ENCODE measurements at places on chromosomes 6 and 20.

DNA sequence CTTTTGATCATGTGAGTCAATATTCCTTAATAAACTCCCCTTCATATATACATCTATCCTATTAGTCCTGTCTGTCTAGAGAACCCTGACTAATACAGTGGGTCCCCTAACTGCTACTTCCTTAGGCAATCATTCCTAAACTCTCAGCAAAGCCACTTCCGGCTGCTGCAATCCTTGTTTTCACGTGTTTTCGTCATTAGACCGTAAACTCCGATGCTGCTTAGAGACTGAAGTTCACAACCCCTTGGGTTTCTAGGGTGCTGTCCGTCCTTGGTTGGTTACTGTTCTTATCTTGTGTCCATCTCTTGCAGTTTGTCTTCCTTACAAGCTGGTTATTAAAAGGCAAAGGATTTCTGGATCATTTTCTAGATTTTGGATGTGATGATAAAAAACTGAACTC is 106.4 kb downstream of the GMPR start:
- no peak for DNase-seq

DNA sequence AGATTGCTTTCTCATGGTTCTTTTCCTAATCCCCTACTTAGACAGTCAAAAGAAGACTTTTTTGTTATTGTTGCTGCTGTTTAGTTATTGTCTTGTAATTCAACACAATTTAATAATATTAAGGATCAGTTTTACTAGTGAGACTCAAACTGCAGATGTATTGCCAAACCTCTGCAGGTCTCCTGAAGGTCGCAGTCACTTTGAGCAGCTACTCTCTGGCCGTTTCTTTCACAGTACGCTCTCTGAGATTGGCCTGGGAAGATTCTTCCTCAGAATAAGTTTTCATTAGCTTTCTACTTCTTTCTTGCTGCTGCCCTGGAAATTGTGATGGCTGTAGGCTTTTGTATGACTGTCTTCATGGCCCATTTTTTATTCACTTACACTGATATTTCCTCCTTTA is 930.8 kb downstream of the QKI start:
- DNase-seq = no peak

DNA sequence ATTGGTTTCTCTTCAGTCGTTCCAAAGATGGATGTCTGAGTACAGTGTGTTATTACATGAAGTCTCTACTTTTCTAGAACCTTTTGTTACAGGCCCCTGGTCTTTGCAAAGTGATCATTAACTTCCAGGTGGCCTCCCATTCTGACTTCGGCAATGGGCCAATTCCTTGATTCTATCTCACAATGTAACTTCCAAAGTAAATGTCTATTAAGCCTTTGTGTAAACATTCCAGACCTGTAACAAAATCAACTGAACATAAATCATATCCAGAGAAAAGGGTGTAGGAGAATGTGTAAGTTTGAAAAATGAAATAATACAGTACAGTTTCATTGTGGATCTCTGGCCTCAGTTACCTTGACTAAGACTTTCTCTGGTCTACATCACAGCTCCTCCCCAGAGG is 187.8 kb upstream of the JAG1 start:
- DNase-seq = no peak

GRCh38 chr6:104537180-104537579 is 322.5 kb downstream of the HACE1 start:
- no peak for DNase-seq

DNA sequence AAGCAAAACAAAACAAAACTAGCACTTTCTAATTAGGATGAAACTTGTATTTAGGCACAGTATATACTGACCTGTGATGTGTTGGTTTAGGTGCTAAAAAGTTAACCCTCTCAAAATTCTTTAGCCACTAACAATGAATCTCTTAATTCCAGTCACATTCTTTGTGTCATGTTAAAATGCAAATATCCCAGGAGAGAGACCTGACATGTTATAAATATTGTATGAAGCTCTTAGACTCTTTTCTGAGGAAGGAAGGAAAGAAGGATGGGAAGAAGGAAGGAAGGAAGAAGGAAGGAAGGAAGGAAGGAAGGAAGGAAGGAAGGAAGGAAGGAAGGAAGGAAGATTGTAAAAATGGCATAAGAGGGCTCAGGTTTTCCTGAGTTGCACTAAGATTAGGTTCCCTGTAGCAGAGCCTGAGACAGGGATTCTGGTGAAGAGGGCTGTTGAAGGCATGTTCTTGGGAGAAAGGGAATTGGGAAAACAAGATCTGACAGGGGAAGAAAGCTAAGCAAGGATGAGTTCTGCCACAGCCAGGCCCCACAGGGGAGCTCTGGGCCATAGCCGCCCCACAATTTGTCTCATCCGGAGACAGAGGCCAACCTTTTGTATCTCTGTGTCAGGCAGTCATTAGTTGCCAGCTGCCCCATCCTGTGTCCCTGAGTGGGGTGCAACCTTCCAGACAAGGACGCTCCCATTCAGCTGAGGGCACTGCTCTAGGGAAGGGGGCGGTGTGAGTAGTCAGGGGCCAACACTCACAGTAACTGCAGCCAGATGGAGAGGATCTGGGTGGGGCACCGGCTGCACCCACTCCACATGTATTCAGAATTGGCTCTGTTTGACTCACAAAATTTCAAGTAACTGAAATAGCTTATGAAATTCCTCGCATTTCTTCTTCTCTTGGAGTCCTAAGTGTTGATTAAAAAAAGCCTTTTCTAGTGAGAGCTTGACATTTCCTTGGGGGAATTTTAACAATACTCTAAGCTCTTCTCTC is 189.3 kb upstream of the ARG1 start:
- DNase-seq = no peak

GRCh38 chr6:35898003-35898402 is 22.9 kb downstream of the SRPK1 start:
- DNase-seq = no peak

DNA sequence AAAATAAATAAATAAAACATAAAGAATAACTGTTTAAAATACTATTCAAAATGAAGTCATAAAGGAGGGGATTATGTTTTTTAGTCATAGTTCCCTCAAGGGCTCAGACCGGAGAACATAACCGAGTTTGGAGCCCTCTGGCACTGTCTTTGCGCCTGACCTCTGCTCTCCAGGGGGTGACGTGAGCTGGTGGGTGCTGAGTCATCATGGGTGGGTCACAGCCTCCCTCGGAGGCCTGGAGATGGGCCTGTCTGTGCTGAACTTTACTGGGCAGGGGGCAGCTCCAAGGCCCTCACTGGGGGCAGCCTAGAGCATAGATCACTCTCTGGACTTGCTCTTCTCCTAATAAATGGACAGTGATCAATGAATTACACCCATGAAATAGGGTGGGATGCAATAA is 3.1 kb upstream of the MAVS start:
- no peak for DNase-seq

DNA sequence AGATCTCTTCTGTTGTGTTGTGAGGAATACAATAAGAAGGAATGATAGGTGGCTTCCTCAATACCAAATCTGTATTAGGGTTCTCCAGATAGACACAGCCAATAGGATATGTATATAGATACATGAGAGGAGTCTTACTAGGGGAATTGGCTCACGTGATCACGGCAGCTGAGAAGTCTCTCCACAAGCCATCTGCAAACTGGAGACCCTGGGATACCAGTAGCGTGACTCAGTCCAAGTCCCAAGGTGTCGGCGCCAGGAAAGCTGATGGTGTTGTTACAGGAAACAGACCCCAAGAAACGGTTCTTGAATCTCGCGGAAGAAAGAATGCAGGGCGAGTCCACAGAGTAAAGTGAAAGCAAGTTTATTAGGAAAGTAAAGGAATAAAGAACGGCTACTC is 61.4 kb downstream of the SYTL3 start:
- DNase-seq = no peak

GRCh38 chr6:47004463-47004862 is 37.7 kb downstream of the ADGRF1 start:
- no peak for DNase-seq
